ENCODE measurements at places on chromosomes 7 and 10.
A peak's percentile ranks its signal among the peaks of the same experiment; 100 is the strongest.

GRCh38 chr10:23293145-23293724 is 51.4 kb downstream of the C10orf67 start:
- DNase-seq = peak; percentile 60

- DNase-seq = no peak
These were observed 64.0 kb downstream of the RASGEF1A start for GRCh38 chr10:43202657-43203447.

GRCh38 chr7:138661069-138661635 is 40.0 kb downstream of the SVOPL start:
- no peak for DNase-seq

GRCh38 chr7:71130031-71130679 is 1.8 kb upstream of the GALNT17 start:
- DNase-seq = no peak

DNA sequence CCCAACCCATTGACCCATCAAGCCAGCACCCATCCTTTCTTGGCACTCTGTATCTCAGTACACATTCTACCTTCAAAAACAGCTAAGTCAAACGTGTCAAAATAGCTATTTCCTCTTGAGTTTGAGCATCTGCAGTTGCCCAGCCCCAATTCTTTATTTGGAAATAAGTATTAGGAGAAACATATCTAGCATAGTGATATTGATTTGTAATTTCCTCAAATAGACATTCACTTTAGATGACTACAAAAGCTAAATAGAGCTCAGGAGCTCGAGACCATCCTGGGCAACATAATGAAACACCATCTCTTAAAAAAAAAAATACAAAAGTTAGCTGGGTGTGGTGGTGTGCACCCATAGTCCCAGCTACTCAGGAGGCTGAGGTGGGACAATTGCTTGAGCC is 59.2 kb upstream of the AGBL3 start:
- no peak for DNase-seq

- no peak for DNase-seq
These were observed 995.4 kb upstream of the LRRN3 start for GRCh38 chr7:110095372-110096052.

DNA sequence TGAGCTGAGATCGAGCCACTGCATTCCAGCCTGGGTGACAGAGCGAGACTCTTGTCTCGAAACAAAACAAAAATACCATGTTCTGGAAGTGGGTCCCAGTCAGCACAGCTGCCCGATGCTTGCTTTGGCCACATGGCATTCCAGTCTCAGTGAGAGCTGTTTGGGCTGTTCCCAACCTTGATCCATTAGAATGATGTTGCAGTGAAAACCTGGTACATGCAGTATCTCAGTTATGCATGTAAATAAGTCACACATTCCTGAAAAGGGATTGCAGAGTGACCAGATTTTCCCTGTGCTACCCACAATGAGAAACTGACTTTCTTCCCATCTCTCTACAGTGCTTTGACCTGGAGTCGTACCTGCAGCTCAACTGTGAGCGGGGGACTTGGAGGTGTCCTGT is 15.4 kb downstream of the ZMIZ2 start:
- DNase-seq = no peak

DNA sequence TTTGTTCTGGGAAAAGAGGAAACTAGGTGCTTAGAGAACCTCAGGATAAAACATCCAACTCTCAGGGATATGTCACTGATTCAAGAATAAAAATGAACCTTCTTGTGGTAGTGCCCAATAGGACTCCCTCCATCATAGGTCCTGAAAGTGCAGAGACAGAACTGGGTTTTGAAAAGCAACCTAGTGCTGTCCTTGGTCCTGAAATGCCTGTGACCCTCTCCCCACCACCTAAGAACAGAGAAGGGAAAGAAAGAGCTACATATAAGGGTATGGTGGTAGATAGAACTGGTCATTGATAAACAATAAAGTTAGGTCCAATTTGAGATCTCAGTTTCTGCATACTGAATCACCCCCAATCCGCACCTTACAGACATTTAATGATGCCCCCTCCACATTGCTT is 953.3 kb downstream of the XPNPEP1 start:
- peak; percentile 22 for DNase-seq

DNA sequence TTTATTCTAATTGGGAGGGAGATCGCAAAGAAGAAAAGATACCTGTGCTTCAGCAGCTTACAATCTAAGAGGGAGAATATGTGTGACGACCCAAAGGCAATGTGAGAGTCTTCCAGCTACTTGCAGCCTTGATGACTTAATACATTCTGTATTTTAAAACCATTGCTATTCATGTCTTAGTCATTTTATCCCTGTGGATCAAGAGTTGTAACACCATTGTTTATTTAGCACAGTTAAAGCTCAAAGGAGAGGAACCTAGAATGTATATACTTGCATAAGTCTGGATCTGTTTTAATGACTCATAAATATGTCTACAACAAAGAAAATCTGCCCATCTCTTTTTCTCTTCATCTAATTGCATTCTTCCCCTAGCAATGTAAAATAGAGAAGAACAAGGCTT is 117.9 kb upstream of the DLX6 start:
- DNase-seq = no peak

GRCh38 chr7:156015237-156016020 is 203.2 kb upstream of the SHH start:
- DNase-seq = no peak

- no peak for DNase-seq
These were observed 79.1 kb upstream of the NME8 start for GRCh38 chr7:37769291-37769690.

DNA sequence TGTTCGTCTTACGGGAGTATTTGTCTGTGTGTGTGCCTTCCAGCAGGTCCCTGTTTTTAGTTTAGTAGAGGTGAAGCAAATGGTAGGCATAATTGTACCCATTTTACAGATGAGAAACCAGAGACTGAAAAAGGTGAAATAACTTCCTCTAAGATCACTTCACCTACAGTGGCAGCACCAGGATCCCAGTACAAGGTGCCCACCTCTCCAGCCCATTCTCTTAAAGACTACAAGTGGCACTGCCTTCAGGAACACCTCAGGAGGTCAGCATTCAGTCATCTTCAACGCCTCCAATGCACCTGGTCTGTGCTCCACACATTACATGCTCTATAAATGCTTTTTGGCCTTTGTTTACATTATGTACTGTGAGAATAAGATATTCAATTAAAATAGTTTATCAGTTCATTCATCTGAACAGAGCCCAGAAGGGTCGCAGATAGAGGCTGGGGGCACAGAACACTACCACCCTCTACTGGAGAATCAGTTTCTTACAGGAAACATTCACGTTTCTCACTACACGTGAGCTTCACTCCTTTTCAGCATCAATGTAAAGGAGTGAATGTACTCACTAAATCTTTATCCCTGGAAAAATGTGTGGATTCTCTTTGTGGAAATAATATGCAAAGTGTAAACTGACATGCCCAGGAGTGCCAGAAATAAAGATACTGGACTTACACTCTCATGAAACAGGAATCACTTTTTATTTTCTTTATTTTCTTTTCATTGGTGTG is 45.5 kb upstream of the ABLIM1 start:
- peak; percentile 54 for DNase-seq

GRCh38 chr10:97025613-97026242 is 160.0 kb downstream of the SLIT1 start:
- peak; percentile 53 for DNase-seq

DNA sequence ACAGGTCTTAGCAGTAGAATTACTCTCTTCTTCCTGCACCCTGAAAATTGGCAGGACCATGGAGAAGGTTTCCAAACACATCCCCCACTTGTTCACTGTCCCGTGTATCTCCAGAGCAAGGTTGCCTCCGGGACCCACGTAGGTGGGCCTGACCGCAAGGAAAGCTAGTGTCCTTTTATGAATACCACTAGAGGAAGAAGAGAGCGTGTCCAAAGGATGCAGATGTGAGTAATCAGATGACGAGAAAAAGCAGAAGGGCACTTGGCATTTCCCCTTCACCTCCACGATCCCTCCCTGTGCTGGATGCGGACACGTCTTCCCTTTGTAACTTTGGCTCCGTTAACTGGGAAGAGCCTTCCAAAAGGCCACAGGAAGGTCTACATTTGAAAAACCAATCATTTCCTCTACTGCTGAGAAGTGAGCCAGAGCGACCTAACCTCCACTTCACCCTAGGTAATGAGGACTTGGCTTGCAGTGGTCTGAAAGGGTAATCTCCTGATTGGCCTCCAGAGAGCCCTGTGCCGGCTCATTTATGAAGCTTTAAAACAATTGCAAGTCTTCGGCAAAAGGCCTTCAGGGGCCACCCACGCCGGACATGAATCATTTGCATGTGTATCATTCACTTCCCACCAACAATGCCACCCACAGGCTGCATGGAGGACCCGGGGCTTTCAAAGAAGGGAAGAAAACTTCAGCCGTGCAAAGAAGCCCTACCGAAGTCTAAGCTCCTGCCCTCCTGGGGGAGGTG is 55.4 kb downstream of the LYZL1 start:
- DNase-seq = no peak

DNA sequence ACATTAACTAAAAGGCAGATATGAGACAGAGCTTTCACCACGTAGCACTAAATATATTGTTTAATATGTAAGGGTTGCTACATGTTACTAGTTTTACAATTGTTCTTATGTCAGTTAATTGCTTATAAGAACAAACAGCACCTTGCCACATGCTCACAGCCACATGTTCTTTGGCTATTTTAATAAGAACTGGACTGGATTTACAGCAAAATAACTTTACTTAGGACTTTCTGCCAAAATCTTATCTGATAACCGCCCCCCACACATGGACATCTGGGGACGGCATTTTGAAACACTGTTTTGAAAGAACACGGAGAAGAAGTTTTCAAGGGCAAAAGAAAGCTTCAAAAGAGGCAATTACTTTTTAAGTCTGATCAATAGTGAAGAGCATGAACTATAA is 45.3 kb downstream of the JAZF1 start:
- DNase-seq = no peak

GRCh38 chr10:78763651-78764395 is 304.9 kb upstream of the ZMIZ1 start:
- no peak for DNase-seq

DNA sequence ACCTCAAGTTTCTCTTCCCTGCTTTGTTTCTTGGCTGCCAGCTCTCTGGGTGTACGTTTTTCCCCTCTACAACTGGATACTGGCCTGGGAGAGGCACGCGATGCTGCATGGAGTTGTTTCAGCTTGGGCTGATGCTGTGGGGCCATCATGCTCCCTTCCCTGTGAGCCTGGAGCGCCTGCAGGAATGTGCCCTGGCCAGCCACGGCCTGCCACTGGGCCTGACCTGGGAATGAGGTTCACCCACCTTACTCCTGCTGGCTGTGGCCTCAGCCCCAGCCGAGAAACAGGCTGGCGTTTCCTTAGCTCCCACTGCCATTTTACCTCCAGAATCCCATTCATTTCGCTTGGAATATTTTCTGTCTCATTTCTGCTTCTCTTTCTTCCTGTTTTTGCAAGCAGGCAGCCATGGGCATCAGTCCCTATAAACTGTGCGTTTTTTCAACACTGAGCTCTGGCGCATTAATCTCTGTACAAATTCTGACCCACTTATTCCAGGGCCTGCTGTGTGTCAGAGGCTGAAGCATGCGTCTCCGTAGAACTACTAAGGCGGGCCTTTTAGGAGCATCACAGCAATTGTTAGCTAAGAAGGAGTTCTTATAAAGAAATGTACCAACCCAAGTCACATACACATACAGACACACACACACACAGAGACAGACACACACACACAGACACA is 57.9 kb downstream of the GATA3 start:
- DNase-seq = no peak

- no peak for DNase-seq
These were observed 170.2 kb downstream of the ADARB2 start for GRCh38 chr10:1567152-1567551.

GRCh38 chr7:43721193-43721806 is 8.0 kb downstream of the COA1 start:
- DNase-seq = peak; percentile 86

GRCh38 chr10:22389856-22390589 is 44.7 kb downstream of the SPAG6 start:
- no peak for DNase-seq

DNA sequence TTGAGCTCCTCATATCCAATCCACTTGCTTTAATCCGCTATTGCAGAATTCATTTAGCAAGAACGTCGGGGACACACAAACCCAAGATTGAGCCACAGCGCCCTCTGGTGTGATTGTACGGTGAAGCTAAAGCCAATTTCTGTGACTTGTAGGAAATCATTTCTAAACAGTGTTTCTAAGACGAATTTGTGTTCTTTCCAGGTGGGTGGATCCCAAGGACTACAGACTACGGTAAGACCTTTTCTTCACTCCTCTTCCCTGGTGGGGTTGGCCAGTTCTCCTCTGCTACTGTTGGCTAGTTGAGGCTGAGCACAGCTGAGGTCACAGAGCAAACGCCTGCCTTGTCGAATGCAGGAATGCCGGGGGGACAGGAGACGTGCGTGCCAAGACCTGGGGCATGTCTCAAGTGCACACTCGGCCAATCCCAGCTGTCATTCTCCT is 5.2 kb downstream of the DMBT1 start:
- DNase-seq = peak; percentile 91

- DNase-seq = no peak
These were observed 343.9 kb downstream of the ABCA13 start for GRCh38 chr7:48515171-48515570.

- no peak for DNase-seq
These were observed 94.8 kb downstream of the CALN1 start for GRCh38 chr7:72317341-72317740.

- no peak for DNase-seq
These were observed 67.8 kb downstream of the GSAP start for GRCh38 chr7:77348371-77348813.

GRCh38 chr7:29479301-29480200 is 84.1 kb upstream of the PRR15 start:
- no peak for DNase-seq

DNA sequence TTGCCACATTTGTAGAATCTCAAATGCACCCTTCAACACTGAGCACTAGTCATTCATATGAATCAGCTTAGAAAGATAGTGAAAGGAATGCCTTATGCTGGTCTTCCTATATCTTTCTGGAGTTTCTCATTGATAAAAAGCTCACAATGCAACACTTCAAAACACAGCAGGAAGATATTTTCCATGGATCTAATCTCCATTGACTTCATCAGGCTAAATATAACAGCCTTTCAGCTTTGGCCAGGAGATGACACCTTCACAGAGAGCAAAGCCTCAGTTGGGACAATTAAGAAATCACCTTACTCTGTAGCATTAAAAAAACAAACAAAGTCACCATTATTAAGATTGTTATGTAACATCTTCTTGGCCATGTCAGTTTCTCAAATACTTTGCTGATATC is 6.7 kb downstream of the NRP1 start:
- peak; percentile 48 for DNase-seq

GRCh38 chr10:100209303-100209702 is 20.1 kb downstream of the CHUK start:
- no peak for DNase-seq

GRCh38 chr10:42970451-42971250 is 106.2 kb upstream of the RET start:
- DNase-seq = no peak

- no peak for DNase-seq
These were observed 194.0 kb upstream of the PLPP4 start for GRCh38 chr10:120262857-120263547.

- peak; percentile 67 for DNase-seq
These were observed 1.2 kb downstream of the MARCHF5 start for GRCh38 chr10:92291921-92292845.

All from HT-29 (cell line).